Mesothelial cell of epicardium (in vitro differentiated cells): ENCODE measurements at places on chromosomes 3 and 15.

- no peak for DNase-seq
These were observed 271.5 kb upstream of the TBL1XR1 start for GRCh38 chr3:177468816-177469215.

GRCh38 chr15:75321711-75322110, 14.2 kb upstream of the COMMD4 start:
- no peak for DNase-seq

DNA sequence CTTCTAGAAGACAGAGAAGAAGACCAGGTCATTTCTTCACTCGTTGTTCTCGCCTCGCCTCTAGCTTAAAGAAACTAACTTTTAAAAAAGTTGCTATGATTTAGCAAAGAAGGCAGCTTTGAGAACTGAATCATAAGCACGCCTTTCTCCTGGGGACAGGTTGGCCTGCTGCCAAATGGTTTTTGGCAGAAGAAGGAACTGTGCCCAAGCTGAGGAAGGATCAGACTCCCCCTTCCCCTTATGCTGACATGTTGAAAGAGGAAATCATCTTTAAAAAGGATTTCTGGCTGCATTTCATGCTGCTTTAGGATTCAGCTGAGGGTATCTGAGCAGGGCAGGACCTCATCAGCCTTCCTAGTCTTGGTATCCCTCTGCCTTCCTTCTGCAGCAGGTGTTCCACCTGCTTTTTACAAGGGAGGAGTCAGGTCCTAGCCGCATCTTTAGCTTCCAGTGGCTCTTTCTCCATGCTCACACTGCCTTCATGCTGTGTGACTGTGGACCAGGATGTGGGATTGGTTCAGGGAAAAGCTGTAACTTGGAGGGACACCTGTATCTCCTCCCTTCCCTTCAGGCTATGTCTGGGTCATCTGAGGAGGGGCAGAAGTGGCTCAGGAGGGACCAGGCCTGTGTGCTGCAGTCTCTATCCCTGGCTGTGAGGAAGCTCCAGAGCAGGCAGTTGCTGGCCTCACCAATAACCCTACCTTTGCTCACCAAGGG, 34.1 kb upstream of the HACD2 start:
- DNase-seq: peak; percentile 63

DNA sequence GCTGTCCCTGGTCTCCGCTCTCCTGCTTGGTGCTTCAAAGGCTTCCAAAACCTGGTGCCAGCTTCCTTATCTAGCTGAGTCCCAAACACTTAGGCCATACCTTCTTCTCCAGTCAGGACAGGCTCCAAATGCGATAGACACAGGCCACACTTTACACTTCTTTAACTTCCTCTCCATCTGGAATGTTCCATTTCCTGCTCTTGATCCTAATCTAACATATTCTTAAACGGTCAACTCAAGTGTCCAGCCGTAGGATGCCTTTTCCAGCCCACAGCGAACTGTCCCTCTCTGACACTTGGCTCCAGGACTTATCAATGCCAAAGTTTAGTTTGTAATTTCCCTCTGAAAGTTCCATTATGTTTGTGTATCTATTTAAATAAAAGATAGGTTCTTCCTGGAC, 19.2 kb upstream of the PLA2G4F start:
- no peak for DNase-seq

DNA sequence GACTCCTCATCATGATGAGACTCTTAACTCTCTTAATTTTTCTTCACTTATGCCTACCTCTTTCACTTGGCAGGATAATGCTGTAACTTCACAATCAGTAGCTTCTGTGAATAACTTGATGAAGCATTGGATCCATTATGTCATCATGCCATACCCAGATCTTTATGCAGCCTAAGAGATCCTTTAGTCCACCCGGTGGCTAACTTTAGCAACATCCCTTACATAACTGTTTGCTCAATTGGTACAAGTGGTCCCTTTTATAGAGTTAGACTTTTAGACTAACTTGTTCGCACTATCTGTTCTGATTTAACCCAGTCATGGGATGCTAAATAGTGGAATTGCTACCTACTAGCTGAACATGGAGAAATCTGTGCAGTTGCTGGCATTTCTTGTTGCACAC, 184.5 kb downstream of the USP13 start:
- no peak for DNase-seq

DNA sequence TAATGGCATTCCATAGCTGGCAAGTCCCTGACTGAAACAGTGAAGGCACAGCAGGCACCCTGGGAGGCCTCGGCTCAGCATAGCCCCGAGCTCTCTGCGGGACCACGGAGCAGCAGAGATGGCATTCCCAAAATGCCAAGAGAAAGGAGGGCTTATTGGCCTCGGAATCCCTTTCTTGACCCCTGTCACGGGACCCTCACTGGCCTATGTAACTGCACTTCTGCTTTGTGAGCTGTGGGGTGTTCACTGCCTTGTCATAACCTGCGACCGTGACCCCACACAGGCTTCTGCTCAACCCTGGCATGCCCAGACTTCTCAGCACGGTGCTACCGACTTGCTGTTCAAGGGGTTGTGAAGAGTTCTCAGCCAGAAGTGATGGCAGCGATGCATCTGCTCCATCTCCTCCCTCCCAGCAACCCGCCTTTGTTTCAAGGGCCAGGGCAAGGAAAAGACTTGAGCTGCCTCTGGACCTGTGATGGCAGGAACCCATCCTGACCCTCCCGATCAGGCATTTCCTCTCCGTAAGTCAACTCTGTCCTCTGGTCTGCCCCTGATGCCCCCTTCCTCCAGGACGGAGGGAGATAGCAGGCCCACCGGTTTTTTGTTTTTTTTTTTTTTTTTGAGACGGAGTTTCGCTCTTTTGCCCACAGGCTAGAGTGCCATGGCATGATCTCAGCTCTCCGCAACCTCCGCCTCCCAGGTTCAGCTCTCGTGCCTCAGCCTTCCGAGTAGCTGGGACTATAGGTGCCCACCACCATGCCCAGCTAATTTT, 30.5 kb downstream of the EHD4 start:
- no peak for DNase-seq

DNA sequence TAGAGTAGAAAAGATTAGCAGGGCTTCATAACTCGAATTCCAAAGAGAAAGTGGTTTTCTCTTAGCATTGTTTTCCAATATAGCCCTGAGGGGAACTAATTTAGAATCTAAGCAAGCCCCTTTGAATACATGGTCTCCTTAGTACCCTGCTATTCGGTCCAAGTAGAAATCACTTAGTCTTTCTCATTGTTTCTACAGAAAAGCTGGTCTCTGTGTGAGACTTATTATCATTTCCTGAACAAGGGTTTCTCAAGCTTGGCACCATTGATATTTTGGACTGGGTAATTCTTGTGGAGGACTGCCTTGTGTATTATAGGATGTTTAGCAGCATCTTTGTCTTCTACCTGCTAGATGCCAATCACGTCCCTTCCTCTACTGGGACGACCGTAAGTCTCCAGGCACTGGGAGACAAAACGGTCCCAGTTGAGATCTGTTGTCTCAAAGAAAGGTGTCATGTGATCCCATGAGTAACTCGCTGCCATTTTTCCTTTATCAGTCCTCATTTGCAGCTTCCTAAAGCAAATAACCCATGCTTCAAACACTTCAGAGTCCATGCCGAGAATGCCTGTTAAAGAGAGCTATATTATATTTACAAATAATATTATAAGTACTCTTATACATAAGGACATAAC, 230.7 kb upstream of the SLCO3A1 start:
- DNase-seq: no peak

DNA sequence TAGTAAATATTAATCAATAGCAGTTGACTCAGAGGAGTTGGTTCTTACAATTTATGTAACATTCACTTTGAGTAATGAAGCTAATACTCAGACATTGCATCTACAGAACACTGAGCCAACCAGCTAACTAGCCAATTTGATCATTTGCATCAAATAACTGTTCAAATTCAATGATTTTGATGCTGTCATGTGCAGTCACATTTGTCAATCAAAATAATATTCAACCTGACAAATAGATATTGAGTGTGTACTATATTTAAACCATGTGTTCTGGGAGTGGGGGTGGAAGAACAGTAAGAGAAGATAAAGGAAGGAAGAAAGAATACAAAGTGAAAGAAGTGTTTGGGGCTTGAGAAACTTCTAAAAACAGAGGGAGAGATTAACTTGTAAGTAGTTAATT, 277.2 kb upstream of the ARHGEF26 start:
- no peak for DNase-seq

- DNase-seq: no peak
These were observed 1.3 kb downstream of the TTBK2 start for GRCh38 chr15:42919308-42919707.

- DNase-seq: no peak
These were observed 20.4 kb downstream of the IGF1R start for GRCh38 chr15:98668566-98669308.

DNA sequence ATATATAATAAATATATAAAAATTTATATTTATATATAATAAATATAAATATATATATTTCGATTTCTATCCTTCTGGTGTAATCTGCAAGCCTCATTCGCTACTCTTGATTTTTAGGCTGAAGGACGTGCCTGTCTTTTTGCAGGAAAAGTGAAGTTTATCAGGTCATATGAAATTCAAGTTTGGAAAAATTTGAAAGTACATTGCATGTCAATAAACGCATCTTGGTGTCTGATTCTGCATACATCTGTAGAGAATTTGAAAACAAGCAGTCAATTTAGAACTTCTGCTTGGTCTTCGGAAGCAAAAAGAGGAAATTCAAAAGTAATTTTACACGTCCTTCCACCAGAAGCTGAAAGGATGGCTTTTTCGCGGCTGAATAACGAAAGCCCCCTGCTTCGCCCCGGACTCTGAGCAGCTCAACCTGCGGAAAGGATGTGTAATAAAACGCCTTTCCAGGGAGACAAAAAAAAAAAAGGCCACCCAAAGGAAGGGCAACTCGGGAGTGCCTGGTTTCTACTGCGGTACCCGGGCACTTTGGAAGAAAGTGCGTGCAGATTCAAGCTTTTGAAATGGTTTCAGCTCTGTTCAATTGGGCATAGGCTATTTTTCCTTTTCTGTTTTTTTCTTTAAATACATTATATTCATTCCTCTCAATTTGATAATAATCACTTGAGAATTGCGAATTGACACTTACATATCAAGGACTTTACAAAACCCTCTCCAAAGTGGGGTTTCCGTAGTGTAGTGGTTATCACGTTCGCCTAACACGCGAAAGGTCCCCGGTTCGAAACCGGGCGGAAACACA, 1.5 kb upstream of the MYNN start:
- peak; percentile 65 for DNase-seq

DNA sequence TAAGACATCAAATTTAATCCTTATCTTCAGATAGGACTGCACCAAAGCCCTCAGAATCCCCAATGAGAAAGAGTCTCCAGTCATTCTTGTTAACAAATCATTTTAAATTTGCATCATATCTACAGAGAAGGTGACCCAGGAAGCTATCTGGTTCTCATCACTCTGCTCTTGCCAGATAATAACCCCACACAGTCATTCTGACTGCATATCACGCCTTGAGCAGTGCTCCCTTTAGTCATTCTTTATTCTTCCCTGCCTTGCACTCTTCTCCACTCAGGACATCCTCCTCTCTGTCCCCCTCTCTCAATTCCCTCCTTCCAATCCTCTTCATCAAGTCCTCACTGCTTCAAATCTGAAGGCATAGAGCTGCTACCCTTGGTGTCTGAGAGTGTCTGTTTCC, 83.7 kb upstream of the COL6A6 start:
- DNase-seq: no peak

DNA sequence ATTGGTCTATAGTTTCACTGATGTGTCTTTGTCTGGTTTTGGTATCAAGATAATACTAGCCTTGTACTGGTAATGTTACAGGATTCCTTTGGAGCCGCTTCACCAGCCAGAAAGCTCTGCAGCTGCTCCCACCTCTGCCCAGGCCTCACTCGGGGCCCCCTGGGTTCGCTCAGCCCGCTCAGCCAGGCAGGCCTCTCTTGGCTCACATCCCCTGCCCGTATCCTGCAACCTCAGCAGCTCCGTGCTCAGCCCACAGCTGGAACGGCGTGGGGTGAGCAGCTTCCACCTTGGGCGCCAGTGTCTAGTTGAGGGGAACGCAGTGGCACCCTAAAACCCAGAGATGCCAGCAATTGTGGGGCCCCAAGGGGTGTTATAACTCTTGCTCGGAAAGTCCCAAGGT, 429.7 kb upstream of the ROBO2 start:
- DNase-seq: no peak

GRCh38 chr15:58277333-58277732, 139.2 kb downstream of the AQP9 start:
- DNase-seq: no peak

- DNase-seq: no peak
These were observed 186.7 kb downstream of the UACA start for GRCh38 chr15:70576696-70577095.

DNA sequence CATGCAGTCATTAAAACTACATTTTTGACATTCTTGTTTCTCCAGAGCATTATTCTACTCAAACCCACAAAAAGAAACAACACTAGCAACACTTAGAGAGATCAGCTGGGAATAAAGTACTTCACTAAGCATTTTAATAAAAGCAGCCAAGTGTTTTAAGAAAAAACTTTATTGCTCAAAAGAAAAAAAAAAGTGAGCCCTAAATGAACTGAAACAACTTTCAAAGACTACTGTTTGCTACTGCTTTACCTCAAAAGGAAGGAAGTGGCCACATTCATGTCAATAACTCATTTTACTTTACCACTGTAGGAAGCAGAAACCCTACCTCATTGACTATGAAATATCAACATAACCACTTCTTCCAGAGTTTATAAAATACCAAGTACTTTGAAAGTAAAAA, 91.3 kb downstream of the UACA start:
- no peak for DNase-seq

DNA sequence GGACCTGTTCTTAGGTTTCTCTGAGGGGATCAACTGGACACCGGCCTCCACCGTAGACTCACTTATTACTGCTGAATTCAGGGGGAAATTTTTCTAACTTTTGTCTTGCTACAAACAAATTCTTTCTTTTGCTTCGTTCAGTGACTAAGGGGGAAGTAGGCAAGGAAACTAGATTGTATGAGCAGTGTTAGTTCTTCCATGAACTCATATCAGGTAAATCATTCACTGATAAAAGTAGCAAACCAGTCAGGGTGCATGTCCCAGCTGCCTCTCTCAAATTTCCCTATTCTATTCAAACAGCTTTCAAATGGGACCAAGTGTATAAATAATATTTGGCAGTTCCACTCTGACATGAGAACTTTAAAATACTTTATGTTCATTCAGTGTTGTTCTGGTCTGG, 7.3 kb upstream of the CCDC13 start:
- no peak for DNase-seq

DNA sequence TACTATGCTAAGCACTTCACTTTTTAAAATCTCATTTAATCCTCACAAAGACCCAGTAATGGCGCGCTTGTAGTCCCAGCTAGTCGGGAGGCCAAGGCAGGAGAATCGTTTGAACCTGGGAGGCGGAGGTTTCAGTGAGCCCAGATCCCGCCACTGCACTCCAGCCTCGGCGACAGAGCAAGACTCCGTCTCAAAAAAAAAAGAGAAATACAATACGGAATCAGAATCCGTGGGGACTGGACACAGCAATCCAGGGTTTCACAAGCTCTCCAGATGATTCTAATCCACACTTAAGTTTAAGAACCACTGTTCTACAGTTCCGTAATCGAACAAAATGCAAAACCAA, 426 bp upstream of the SUMF1 start:
- no peak for DNase-seq
